ENCODE measurements at places on chromosomes 4 and X.

DNA sequence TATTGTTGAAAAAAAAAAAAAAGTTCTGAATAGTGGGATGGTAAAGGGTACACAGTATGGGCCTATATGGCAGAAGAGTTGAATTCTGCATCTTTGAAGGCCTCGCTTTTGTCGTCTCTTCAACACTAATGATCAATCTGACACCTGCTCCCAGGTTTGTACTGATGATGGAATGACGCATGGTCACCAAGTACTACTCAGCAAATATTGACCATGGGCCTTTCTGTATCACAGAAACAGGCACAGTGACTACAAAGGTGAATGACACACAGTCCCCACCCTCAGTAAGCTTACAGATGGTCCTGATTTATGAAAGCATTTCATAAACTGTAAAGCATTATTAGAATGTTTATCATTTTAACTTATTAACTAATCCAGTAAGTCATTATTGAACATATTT lies 152.6 kb downstream of the LDB2 start:
- no peak for DNase-seq

DNA sequence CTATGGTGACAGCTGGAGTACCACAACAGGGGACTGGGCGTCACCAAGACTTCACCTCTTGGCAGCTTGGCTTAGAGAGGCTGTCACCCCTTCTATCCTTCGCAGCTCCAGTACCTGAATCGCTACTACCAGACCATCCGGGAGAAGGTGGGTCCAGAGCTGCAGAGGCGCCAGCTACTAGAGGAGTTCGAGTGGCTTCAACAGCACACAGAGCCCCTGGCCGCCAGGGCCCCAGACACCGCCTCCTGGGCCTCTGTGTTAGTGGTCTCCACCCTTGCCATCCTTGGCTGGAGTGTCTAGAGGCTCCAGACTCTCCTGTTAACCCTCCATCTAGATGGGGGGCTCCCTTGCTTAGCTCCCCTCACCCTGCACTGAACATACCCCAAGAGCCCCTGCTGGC lies 11.6 kb upstream of the SASH3 start:
- no peak for DNase-seq

GRCh38 chr4:172982151-172982590 lies 186.4 kb upstream of the GALNT7 start:
- no peak for DNase-seq

- DNase-seq = peak; percentile 47
These were observed 537.2 kb downstream of the STIM2 start for GRCh38 chr4:27397886-27398285.

- DNase-seq = no peak
These were observed 303.5 kb upstream of the GALNT7 start for GRCh38 chr4:172865103-172865502.

- no peak for DNase-seq
These were observed 723.9 kb downstream of the FAT4 start for GRCh38 chr4:126038502-126039144.

GRCh38 chr4:109111031-109111430 lies 191.4 kb downstream of the COL25A1 start:
- DNase-seq = no peak

- no peak for DNase-seq
These were observed 158.6 kb upstream of the ADGRL3 start for GRCh38 chr4:61041527-61041926.

DNA sequence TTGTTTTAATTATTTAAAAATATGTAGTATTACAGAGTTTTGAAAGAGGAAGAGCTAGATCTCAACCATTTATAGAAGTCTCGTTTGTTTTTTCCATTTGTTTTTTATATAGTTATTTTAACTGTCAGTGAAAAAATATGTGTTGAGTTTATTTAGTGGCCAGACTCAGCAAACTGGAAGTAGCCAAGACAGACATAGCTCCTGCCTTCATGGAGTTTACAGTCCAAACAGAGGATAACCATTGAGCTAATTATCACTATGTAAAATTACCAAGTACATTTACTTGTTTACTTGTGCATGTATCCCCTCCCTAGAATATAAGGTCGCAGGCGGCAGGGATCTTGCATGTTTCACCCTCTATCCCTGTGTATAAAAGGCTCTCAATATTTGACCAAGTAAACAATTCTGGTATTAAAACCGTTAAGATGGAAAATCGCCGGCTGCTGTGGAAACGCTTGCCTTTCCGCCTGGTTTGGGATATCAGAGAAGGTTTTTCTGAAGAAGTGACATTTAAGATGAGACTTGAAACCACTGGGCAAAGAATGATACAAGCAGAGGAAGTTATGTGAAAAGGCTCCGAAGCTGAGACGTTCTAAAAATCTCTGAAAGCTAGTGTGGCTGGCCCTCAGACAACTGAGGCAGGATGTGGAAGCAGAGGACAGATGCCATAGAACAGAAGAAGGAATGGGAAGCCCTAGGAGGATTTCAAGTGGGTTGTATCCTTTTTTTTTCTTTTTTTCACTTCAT lies 1.3 kb upstream of the CCNI start:
- no peak for DNase-seq

- DNase-seq = no peak
These were observed 464.9 kb downstream of the PCDH7 start for GRCh38 chr4:31185014-31185585.

DNA sequence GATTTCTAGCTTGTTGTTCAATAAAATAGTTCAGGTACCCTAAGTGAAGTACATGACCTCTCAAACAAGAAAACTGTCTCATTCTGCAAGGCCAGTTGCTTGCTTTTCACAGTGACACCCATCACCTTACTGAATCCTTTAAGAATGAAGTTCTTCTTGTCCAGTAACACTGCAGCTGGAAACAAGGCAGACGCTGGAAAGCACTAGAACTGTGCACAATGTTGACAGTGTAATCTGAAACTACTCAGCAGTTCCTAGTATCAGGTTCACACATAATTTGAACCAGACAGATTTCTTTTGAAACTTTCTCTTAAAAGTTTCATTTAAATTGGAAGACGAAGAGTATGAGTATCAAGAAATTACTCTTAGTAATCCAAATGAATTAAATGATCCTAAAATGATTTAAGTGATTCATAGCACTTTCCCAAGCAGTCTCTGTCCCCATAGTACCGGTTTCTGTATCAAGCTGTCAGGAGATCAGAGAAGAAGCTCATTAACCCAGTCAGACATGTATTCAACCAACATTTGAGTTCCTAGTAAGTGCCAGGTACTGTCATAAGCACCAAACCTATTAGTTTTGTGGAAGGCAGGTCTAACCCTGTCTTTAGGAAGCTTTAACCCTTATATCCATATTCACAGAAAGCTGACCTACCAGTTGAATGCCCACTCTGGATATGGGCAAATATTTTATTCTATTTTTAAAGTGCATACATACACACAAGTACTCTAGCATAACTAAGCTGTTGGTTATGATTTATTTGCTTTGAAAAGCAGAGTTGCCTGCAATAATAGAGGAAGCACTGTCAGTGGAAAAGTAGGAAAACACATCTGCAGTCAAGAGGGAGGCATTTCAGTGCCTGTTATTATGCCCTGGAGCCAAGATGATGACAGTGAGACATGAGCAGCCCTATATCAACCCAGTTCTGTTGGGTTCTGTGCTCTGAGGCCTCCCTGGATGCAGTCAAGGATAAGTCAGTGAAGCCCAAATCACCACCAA lies 63.6 kb downstream of the PALLD start:
- DNase-seq = no peak

DNA sequence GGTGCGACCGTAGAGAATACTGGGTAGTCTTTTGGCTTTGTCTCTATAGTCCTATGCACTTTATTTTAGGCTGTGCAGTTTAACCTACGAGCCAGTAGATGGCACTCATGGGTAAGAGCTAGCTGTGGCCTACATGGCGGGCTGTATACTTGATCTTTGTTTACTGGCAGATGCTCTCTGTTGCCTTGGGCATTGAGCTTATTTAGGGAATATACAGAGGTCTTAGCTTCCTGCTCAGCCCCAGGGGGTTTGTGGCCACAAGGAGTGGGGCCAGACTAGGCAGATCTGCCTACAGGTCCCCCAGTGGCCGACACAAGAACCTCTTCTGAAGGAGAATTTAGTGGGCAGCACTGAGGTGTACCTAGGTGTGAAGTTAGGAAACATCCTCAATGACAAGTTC lies 227.6 kb upstream of the HDX start:
- DNase-seq = no peak

DNA sequence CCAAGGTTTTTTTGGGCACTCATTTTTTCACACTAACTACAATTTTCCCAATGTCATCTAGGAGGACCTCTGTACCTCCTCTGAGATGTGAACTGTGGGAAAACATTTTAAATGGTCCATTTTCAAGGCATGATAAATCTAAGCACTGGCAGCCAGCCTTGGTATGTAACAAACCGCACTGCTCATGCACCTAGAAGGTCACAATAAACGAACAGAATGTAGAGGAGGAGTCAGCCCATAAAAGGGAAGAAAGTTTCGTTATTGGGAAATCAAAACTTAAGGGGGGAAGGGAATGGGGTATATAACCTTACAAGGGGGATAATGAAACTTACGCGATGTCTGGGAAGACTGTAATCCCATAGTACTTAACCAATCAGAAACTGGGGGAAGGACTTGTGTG lies 16.4 kb downstream of the COX18 start:
- DNase-seq = no peak

- peak; percentile 76 for DNase-seq
These were observed 67.1 kb upstream of the TRIM2 start for GRCh38 chr4:153137159-153137558.

DNA sequence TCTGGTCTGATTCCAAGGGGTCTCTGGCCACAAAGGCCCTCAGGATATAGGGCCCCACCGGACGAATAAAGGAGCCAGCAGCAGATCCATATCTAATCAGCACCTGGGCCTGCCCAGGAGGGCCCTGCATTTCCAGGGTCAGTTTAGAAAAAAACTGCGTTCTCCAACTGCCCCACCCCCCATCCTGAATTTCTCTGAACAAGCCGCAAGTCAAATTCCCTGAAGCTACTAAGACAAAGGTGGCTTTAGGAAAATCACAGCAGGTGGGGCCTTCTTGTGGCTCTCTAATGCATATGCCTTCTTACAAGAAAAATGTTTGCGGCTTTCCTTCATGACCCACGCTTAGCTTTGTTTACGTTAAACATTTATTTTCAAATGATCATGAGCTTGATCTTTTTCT lies 76.6 kb downstream of the MBNL3 start:
- DNase-seq = no peak

- no peak for DNase-seq
These were observed 894.4 kb downstream of the FAT4 start for GRCh38 chr4:126209147-126209546.

- no peak for DNase-seq
These were observed 12.3 kb downstream of the STARD8 start for GRCh38 chrX:68659786-68660185.

DNA sequence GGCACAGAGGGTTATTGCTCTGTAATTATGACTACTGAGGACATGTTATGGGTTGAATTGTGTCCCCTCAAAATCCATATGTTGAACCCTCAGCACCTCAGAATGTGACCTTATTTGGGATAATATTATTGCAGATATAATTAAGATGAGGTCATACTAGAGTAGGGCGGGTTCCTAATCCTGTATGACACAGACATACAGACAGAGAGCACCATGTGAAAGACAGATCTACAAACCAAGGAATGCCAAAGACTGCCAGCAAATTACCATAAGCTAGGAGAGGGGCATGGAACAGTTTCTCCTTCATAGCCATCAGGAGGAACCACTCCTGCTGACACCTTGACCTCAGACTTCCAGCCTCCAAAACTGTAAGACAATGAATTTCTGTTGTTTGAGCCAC lies 115.2 kb upstream of the OTUD4 start:
- DNase-seq = no peak

DNA sequence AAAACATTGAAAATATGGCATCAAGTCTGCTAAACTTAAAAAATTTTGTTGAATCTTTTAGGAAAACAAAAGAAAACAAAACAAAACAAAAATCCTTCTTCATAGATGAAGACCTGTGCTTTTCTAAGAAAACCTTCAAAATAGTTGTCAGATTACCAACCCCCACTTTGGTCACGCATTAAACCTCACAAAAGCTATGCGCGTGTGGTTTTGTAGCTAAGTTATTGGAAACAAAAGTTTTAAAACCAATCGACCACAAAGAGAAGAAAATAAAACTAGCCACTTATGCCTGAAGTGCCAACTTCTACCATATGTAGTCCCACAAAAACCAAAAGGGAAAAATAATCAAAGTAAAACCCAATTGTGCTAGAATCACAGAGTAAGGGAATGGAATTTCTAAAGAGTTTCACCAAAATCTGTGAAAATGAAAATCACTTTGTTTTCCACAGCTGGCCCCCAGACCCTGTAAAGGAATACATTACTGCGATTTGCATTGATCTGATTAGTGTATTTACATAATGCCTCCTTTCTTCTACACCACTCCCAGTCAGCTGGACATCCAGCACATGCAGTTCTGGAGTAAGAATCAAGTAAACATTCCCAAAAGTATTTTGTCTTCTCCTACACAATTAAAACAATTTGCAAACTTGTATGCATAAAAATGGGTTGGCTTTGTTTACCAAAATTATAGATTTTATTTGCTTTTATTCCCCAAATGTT lies 330.1 kb upstream of the DKK2 start:
- no peak for DNase-seq

- DNase-seq = peak; percentile 5
These were observed 618.1 kb downstream of the PPP4R3C start for GRCh38 chrX:26845056-26845455.

- DNase-seq = no peak
These were observed 338.2 kb upstream of the PITX2 start for GRCh38 chr4:110961066-110961465.

DNA sequence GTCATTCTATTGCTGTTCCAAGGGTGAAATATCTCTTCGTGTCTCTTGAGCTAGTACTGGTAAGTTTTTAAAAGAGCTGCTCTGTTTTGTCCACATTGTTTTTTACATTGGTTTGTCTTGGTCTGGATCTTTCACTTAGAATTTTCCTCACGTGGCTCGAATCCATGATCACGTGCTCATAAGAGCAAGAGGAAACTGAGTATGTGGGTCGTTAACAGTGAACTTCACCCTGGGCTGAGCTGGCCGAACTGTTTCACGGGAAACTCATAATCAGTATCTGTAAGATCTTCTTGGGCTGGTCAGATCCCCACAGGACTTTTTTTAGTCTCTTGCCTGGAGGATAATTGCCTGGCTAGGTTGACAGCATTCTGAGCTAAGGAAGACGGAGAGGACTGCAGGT lies 77.8 kb upstream of the HELT start:
- no peak for DNase-seq

DNA sequence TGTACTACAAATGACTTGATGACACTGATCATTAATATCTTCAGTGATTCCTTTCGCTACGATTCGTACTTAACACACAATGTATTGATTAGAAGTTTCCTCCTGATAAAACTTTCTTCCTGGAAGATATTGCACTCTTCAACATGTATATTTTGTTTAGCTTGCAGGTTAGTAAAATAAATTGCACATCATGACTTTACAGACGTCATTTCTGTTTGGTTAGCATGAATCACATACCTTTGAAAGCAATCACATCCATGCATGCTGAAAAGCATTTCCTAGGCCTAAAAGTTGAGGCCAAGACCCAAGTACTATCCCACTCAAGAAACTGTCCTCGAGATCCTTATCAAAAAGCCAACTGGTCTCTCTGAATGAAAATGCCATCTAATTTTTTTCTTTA lies 1841.0 kb upstream of the PCDH7 start:
- DNase-seq = no peak

- DNase-seq = no peak
These were observed 15.0 kb downstream of the BRCC3 start for GRCh38 chrX:155086202-155086840.
